ENCODE measurements at places on chromosomes 7 and 10.

- no peak for DNase-seq
Measured at GRCh38 chr7:104980841-104981671, 32.9 kb upstream of the KMT2E start.

DNA sequence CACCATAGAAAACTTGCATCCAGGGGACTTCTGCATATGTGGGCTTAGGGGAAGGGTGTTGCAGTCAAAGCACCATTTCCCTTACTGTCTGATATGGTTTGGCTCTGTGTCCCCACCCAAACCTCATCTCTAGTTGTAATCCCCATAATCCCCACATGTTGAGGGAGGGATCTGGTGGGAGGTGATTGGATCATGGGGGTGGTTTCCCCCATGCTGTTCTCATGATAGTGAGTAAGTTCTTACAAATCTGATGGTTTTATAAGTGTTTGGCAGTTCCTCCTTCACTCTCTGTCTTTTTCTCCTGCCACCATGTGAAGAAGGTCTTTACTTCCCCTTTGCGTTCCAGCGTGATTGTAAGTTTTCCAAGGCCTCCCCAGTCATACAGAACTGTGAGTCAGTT, 177.4 kb downstream of the ADK start:
- DNase-seq: no peak

GRCh38 chr10:74652664-74653063, 173.7 kb upstream of the KAT6B start:
- DNase-seq: no peak

DNA sequence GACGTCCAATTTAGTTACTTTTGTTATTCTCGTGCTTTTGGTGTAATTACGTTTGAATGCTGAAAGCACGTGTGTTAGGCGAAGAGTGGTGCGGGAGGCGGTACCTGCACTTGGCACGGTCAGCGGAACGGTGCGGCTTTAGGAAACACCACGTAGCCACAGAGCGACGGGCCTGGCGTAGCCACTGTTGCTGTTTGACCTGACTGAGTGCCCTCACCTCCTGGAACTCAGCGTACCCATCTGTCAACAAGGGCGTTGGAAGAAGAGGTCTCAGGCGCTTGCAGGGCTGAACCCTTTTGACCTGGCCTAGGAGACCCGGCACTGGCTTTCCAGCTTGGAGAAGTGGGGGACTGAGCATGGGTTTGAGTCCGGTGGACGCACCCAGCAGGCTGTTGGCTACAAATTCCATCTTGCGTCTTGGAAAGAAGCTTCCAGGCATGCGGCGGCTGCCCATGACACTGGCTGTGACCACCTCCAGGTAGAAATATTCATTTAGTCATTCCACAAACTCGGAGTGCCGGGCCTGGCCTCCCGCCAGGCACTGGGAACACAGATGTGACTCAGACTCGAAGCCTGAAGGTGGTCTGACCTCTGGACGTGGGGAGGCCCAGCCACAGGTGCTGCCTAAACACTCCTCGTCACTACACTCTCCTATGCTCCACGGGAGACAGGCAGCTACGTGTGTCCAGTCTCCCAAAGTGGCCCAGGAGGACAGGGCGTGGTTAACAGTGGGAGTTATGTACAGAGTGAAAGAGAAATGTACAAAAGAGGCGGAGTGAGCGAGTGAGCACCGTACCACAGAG, 22.2 kb downstream of the FAM20C start:
- DNase-seq: no peak

GRCh38 chr10:35684586-35684985, 42.5 kb upstream of the FZD8 start:
- no peak for DNase-seq

- DNase-seq: no peak
Measured at GRCh38 chr10:88386821-88387773, 196.0 kb downstream of the RNLS start.

GRCh38 chr10:132418527-132419416, 21.8 kb downstream of the PWWP2B start:
- no peak for DNase-seq

DNA sequence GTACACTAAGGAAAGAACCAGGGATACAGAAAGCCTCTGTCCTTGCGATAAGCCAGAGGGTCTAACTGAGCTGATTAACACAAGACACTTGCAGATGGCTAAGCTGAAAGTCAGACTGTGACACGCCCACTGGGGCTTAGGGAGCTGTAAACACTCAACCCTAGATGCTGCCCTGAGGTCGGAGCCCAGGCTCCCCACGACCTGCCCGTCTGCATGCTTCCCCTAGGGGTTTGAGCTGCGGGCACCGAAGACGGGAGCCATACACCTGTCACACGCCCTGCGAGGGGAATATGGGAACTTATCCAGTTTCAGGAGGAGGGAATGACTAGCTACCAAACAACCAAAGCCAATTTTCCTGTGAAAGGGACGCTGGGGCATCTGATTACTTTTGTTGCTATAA, 96.0 kb downstream of the HTR5A start:
- DNase-seq: no peak

GRCh38 chr7:67021260-67021659, 24.6 kb downstream of the TYW1 start:
- no peak for DNase-seq

DNA sequence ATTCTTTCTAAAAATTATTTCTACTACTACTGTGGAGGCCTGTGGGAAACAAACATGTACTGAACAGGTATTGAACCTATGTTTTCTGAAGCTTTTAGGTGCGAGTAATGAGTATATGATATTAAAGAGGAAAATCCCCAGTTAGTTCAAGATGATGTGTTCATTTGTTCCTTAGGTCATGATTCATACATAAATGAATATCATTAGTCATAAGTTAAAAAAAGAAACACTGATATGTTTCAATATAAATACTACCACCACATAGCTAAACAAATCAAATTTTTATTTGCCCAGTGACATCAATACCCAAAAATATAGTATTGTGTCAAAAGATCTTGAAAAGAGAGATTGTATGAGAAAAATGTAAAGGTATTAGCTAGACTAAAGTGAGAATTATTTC, 210.7 kb upstream of the GNAI1 start:
- DNase-seq: no peak

- no peak for DNase-seq
Measured at GRCh38 chr10:43188702-43189101, 50.5 kb downstream of the CSGALNACT2 start.

DNA sequence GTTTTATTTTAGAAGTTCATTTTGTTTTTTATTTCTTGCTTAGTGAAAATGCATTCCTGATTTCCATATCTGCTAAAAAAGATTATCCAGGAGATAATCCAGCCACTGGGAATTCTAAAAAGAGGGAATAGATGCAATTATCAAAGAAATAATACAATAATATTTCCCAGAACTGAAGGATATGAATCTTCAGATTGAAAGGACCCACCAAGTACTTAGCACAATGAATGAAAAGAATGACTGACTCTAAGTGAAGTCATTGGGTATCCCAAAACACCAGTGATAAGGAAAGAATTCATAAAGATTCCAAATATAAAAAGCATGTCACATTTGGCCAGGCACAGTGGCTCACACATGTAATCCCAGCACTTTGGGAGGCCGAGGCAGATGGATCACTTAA, 79.3 kb downstream of the REEP3 start:
- no peak for DNase-seq

DNA sequence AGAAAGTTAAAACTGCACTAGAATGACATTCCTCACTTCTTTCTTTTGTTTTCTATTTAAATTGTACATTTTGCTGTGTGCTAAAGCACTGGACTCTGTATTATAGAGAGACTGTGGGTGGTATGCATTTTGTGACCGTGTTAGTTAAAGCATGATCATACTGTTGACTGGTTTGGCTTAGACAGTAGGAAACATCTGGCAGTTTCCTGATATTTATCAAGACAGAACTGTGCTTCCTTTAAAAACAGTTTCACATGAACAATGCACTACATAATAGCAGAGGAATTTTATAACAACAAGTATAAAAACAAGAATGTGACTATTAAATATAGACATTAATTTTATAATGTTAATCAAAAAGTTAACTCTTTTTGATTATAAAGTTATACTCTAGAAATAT, 23.1 kb downstream of the GNG11 start:
- no peak for DNase-seq

GRCh38 chr7:82250598-82250997, 193.0 kb downstream of the CACNA2D1 start:
- DNase-seq: no peak

GRCh38 chr7:133807624-133808492, 319.3 kb upstream of the LRGUK start:
- no peak for DNase-seq

GRCh38 chr10:133353202-133353959, 4.4 kb downstream of the FUOM start:
- DNase-seq: no peak

DNA sequence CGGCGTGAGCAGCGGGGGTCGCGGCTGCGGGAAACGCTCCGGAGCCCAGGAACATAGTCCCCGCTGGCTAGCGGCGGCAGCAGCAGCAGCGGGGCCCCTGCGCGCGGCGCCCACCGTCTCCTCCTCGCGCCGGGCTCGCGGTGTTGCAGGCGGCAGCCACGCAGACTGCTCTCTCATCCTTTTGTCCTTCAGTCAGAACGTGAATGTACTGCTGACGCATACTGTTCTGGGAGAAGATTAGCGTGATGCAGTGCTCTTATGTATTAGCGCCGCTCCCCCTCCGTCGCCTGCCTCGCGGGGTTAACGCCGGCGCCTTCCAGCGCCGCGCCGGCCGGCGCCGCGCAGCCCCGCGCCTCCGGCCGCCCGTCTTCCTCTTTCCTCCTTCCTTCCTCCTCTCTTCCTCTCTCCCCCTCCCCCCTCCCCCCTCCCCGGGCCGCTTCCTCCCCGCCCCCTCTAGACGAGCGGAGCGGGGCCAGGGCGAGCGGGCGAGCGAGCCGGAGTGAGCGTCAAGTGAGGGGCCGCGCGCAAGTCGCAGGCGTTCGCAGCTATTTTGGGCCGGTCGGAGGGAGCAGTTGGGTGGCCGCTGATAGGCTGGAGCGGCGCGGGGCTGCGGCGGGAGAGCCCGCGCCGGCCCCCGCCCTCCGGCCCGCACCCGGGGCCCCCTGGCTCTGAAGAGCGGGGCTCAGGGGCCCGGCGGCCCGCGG, 816 bp upstream of the LRRC4 start:
- peak; percentile 17 for DNase-seq

DNA sequence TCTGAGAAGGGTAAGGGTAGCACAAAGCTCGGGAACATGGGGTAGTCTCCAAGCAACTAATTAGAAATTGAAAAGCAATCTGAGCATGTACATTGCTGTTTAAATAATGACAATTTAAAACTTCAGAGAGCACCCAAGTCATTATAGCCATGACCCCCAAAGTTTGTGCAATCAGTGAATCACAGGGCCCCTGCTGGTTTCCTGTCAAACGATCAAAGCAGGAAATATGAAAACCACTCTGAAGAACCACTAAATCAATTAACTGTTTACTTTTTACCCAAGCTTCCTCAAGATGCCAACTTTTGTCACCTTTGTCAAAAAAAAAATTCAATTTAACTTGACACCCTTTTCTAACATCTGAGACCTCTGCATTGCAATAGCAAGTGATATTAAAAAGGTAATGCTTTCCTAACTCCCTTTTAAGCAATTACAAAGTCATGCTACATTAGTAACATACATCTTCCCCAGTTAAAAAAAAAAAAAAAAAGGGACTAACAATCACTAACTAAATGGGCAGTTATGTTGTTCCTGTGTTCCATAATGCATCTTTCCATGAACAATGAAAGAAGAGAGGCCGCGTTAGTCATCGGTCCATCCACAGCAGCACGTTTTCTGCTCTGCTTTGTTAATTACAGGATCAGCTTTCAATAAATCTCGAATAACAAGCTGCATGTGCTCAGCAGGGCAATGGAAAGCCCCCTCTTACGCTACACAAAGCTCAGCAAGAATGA, 80.6 kb downstream of the ETV1 start:
- no peak for DNase-seq

DNA sequence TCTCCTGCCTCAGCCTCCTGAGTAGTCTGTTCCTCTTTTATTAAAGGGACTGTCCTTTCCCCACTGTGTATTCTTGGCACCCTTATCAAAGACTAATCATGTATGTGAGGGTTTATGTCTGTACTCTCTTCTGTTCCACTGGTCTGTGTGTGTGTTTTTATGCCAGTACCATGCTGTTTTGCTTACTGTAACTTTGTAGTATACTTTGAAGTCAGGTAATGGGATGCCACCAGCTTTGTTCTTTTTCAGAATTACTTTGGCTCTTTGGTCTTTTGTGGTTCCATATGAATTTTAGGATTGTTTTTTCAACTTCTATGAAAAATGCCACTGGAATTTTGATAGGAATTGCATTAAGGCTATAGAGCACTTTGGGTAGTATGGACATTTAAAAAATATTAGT, 14.1 kb upstream of the AMZ1 start:
- DNase-seq: no peak

DNA sequence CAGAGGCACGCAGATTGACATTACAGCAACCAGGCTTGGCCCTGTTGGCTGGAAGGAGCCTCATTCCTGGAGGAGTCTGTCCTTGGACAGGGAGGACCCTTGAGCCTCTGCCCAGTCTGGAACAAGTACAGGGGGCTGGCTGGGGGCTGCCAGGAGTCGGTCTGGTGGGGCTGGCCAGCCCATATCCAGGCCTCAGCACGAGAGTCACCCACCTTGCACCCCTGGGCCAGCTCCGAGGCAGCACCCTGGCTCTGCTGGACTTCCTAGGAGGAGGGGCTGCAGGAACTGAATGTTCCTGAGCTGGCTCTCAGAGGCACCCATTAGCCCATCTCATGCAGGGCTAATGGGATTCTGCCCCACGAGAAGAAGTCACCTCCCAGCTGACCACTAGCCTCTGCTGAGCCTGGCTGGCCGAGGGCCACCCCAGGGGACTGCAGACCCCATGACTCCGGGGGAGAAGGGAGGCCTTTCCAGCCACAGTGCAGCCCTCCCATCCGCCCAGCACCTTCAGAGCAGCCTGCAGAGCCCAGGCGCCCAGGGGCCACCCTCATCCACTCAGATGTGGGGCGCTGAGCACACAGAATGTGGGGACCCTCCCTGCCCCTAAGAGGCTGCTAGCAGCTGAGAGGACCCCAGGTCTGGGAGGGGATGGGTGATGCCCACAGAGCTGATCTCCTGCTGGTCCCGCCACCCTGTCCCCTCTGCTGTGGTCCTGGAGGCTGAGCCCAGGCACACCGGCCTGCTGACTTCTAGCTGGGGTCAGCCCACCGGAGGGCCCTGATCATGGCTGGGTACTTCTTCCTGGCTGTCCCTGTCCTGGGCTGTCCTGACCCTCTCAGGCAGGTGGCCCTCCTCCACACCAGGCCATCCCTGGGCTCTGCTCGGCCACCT, 14.8 kb upstream of the INPP5A start:
- no peak for DNase-seq

GRCh38 chr10:42958142-42958868, 118.6 kb upstream of the RET start:
- no peak for DNase-seq

- DNase-seq: no peak
Measured at GRCh38 chr7:21550076-21550475, 7.2 kb downstream of the DNAH11 start.

GRCh38 chr10:72464438-72464837, 109.7 kb upstream of the DNAJB12 start:
- no peak for DNase-seq

DNA sequence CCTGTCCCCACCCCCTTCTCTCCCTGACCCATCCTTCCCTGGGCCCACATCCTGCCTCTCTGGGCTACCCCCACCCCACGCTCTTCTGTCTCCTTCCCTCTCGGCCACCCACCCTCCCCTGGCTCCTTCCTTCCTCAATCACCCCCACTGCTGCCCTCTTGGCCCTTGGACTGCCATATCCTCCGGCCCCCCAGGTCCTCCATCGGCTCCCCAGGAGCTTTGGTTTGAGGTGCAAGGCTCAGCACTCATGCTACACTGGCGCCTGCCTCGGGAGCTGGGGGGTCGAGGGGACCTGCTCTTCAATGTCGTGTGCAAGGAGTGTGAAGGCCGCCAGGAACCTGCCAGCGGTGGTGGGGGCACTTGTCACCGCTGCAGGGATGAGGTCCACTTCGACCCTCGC, 10.9 kb downstream of the EPHB6 start:
- DNase-seq: no peak
